Muscle of back (tissue), 13 donors: ENCODE measurements at places on chromosomes 7 and 10. TPM values are rescaled to one million over a fixed set of nuclear protein-coding genes. Genes with fewer than 3 reads are reported as not detected.
A peak's percentile ranks its signal among the peaks of the same experiment; 100 is the strongest.

DNA sequence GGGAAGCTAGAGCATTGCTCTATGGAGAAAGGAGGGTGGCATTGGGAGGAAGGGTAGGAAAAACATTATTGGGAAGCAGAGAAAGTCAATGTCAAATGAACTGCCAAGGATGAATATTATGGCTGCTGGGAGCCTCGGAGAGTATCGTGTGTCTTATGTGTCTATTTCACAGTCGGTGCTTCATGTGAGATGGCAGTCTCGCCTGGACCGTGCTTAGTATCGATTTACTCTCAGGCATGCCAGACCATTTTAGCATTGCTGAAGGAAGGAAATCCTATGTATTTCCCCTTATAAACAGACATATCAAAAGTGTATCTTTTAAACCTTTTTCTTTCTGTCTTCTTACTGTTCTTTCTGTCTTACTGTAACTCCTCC, 612.6 kb downstream of the AUTS2 start:
- DNase-seq, result no peak

DNA sequence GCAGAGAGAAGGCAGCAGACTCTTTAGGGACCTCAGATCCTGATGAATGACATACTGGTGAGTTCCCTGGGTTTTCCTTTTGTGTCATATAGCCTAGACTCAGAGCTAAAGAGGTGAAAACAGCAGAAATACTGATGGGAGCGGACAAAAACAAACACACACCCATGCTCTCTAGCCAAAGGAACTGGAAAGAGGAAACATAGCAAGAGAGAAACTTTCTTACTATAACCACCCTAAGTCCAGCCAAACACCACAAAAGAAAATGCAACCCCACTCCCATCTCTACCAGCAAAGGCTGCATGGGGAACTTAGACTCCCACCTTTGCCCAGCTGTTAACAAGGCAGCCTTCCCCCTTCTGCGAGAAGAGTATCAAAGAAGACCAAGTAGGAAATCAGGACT, 16.3 kb downstream of the GSAP start:
- DNase-seq, result no peak

DNA sequence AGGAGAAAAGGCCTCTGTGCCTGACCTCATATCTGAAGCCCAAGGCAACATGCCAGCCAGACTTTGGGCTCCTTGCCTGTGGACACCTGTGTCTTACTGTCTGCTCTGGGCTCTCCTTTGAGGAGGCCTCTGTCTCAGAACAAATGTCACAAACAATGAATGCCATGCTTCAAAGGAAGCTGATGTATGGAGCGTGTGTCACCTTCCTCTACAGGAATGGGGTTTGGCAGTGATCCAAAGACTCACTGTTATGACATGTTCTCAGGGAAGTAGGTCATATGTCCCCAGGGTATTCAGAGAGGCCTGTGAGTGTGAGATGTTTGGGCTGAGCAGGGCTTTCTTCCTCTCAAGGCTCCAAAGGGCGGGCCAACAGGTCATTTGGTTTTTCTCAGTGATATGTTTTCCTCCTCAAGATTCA, 38.4 kb downstream of the PTPRE start:
- DNase-seq, result peak; percentile 46

COL26A1 gene
- polyA plus RNA-seq, result 1.2 TPM
